ENCODE measurements at places on chromosomes 16 and 17.

DNA sequence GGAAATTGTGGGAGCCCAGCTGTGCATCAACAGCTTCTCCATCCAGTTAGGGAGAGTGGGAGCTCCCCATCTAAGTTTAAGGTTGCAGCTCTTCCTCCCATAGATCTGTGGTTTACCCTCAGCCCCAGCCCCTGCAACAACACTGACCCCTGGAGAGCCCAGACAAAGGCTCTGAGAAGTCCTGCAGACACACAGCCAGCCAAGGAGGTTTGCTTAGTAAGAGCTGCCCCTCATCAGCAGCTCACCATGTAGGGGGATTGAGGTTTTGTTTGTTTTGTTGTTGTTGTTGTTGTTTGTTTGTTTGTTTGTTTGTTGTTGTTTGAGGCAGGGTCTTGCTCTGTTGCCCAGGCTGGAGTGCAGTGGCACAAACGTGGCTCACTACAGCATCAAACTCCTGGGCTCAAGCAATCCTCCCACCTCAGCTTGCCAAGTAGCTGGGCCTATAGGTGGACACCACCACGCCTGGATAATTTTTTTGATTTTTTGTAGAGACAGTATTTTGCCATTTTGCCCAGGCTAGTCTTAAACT lies 138.6 kb downstream of the CLEC16A start:
- DNase-seq, result no peak

DNA sequence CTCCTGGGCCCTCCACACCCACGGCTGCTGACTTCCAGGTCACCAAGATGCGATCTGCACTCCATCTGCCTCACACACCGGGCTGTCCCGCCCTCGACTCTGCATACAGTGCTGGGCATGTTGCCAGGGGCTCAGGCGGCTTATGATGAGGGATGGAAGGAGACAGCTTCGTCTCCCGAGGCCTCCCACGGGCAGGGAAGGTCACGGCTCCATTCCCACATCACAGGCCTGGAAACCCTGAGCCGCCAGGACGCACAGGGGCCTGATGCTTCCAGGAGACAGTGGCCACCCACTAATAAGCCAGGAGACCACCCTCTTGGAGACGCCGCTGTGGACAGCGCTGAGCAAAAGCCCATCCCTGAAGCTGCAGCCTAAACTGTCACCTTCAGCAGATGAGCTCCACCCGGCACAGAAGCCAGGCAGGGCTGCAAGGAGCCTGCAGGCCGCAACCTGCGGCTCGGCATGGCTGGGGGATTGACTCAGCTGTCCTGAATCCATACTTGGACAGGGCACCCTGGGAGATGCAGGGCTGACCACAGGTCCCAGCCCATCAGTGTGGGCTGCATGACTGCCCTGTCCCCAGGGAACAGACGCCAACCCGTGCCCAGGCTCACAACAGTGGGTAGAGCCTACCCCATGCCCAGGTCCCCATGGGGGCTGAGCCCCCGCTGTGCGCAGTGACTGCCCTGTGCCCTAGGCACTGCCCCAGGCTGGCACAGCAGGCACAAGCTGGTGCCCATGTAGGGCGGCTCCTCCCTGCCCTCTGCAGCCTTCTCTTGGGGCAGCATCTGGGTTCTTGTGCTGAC lies 34.4 kb downstream of the SLC7A5 start:
- DNase-seq, result no peak

DNA sequence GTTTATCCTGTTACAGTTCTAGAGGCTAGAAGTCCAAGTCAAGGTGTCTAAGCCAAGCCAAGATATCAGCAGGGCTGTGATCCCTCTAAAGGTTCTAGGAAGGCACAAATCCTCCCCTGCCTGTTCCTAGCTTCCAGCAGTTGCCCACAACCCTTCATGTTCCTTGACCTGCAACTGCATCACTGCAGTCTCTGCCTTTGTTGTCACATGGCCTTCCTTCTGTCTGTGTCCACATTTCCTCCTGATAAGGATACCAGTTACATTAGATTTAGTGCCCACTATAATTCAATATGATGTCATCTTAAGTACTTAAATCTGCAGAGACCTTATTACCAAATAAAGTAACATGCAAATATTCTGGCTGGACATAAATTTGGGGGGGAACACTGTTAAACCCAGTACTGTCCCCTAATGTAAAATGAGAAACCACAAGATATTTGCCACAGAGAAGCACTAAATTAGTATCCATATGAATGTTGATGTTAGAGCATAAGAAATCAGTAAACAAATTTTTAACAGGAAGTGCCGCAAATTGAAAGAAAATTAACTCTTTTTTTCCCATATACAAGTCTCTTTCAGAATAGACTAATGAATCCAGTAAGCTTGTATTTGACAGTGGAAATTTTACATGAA lies 4.7 kb downstream of the UQCRC2 start:
- DNase-seq, result no peak

DNA sequence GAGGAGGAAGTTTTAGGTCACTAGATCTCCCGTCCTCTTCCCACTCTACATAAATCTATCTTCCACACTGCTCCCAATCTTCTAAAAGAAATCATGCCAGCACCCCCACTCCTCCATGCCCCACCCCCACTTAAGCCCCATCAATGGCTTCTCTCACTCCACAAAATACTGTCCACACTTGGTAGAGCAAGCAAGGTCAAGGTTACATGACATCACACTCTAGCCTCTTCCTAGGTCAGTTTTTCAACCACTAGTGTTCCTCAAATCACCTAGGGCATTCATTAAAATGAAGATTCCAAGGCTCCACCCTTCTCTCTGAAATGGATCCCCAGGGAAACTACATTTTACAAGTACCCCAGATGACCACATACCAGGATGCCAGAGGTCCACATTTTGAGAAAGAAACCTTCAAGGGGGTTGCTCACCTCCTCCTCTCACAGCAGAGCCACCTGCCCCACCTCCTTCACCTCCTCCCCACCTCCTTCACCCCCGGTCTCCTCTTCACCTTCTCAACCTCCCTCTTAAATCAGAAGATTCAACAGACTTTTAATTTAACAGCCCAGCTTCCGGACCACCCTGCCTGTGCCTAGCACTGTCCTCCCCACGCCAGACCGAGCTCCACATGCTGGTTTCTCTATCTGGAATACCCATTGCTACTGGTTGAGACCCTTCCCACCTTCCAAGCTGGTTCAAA lies 3.2 kb downstream of the AMFR start:
- no peak for DNase-seq

DNA sequence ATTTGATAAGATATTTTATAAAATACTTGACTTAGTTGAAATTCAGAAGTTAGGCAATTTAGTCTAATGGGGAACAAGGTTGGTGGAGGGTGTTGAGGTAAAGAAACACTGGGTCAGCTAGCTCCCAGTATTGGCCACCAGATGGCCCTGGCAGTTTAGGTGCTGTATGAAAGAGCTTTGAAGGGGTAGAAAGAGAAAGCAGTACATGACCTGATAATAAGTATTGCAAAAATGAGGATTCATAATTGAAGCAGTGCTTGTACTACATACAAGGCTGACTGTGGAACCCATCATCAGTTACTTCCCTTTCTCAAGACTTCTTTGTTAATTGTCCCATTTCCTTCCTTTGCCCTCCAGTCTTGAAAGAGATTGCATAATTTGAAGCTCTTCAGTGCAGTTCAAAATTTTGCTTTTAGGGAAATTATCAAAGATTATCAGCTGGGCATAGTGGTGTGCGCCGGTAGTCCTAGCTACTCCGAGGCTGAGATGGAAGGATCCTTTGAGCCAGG lies 29.4 kb downstream of the TANC2 start:
- DNase-seq, result no peak
